ENCODE measurements at places on chromosomes 2 and 18. TPM values are rescaled to one million over a fixed set of nuclear protein-coding genes. Genes with fewer than 3 reads are reported as not detected.
A peak's percentile ranks its signal among the peaks of the same experiment; 100 is the strongest.

Gene HTRA2
- 81.0 TPM for total RNA-seq

Gene IL1RL2
- 0.33 TPM for total RNA-seq

Gene GATA6
- 0.11 TPM for total RNA-seq

Gene VIT
- total RNA-seq: not detected

Gene MARCHF7
- 92.3 TPM for total RNA-seq

DNA sequence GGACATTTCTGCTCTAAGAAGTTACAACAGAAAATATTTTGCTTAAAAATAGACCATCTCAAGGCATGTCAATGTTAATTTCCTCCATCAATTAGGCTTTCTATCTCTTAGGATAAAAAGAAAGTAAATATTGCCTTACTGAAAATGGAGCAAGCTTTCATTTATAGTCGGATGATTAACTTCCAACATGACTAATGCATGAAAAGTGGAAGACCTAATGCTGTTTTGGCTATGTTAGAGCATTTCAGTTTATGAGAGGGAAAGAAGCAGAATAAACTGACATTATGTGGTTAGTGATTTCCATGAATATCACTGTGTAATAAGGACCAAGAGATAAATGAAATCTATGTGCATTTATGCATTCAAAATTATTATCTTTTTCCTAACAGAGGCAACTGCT lies 475.2 kb upstream of the UBE2E3 start:
- H3K36me3 ChIP-seq: no peaks in the 10 kb centered on the region
- H3K4me1 ChIP-seq: no peaks in the 10 kb centered on the region
- DNase-seq: no peak
- no peak overlapping the region for H3K27ac ChIP-seq

DNA sequence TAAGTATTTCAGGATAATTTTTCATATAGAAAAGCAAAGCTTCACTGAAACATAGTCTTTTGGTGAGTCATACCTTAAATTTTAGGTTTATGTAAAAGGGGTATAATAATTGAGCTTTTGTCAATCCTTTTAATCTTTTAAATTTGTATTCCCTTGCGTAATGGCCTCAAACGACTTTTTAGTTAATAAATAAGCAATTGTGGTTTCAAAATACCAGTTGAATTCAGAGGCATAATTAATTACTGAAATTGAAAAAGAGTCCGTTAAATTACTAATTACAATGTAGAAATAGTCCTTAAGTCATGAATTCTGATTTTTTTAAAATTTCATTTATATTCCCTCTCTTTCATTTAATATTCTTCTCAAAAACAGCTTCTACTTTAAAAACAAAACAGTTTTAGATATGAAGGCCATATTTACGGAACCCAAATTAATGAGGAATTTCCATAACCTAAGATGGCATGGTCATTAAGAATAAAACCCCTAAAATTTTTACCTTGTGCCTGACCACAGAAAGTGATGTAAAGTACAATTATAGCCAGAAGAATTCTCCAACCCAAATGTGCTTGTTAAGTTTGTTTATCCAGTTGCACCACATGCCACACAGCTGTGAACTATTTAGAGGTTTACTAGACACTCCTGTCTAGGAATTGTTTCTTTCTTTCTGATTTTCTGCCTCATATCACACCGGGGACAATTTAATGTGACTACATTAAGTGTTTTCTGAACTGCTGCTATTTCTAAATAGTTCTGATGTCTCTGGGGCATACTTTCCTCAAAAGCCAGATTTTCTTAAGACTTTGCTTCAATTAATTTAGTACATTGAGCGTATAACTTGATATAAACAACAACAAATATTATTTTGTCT lies 60.7 kb upstream of the ITGA4 start:
- no peak for DNase-seq
- peaks cover 19% of the 10 kb centered on the region for H3K4me1 ChIP-seq
- no peak overlapping the region for H3K4me3 ChIP-seq
- H3K27me3 ChIP-seq: no peaks in the 10 kb centered on the region

DNA sequence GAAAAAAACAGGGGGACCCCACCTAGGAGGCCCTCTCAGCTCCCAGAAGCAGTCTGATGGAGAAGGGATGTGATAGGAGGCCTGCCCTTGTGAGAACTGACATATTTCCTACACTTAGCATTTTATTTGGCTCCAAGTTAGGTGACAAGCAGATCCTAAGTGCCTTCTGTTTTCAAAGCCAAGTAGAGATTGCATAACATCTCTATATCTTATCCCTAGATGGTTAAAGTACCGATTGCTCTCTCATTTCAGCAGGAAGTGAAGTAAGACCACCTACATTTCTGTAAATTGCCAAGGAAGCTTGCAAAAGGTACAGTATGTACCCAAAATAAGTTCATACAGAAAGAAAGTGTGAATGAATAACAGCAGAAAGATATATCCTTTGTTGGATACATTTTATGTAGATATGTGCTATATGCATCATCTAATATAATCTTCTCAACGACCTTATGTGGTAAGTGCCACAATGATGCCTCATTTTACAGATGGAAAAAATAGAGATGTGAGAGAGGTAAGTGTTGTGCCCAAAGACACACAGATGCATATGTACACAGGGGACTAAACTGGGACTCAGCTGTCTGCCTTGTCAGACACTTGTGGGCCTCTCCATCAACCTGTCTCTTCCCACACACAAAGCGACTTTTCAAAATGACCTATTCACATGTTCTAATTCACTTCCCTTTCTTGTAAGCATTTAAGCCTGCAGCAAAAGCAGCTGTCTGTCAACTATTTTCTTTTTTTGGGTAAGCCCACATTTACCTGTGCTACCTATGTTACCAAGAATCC lies 38.9 kb downstream of the DHRS9 start:
- H3K4me1 ChIP-seq: peaks cover 55% of the 10 kb centered on the region
- no peak overlapping the region for H3K27ac ChIP-seq
- no peaks in the 10 kb centered on the region for H3K36me3 ChIP-seq

DNA sequence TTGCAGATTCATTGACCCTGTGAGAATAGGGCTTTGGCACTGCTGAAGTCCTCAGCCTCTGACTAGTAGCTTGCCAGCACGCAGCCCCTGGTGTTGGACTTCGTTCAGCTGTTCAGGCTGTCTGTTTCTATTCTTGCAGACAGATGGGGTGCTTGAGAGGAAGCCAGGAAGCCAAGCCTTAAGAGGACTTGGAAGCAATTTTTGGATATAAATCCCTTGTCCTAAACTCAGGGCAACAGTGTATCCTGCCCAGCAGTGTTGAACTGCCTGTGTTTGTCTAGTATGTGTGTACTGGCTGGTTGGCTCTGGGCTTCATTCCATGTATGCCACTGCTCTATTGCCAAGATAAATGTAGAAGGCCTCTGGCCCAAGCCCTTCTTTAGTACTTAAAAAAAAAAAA lies 108.6 kb downstream of the COMMD1 start:
- H3K27me3 ChIP-seq: no peaks in the 10 kb centered on the region
- no peaks in the 10 kb centered on the region for H3K4me1 ChIP-seq
- H3K27ac ChIP-seq: no peak overlapping the region
- no peaks in the 10 kb centered on the region for H3K36me3 ChIP-seq
- H3K4me3 ChIP-seq: no peak overlapping the region

GRCh38 chr2:46435796-46436360 lies 43.5 kb upstream of the TMEM247 start:
- H3K36me3 ChIP-seq: no peaks in the 10 kb centered on the region
- no peak for DNase-seq
- H3K27ac ChIP-seq: no peak overlapping the region
- no peaks in the 10 kb centered on the region for H3K27me3 ChIP-seq

DNA sequence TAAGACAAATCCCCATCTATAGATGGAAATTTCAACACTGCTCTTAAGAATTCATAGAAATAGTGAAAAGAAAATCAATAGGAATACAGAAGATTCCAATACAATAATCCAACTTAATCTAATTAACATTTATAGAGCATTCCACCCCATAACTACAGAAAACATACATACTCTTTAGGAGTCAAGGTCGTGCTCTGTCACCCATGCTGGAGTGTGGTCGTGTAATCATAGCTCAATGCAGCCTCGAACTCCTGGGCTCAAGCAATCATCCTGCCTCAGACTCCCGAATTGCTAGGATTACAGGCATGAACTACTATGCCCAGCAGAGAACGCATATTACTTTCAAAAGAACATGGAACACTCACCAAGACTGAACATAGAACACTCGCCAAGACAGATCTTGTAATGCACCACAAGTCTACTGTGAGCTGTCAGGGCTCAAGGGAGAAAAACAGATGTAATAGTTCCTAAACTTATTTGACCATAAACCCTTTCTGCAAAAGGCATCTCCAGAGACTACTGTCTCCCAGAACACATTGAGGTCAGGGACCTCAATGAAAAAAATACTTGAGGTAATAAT lies 14.1 kb downstream of the MEMO1 start:
- no peak for DNase-seq
- peaks cover 39% of the 10 kb centered on the region for H3K4me1 ChIP-seq
- H3K27ac ChIP-seq: no peak overlapping the region
- H3K4me3 ChIP-seq: no peak overlapping the region
- no peaks in the 10 kb centered on the region for H3K36me3 ChIP-seq
- H3K27me3 ChIP-seq: no peaks in the 10 kb centered on the region

DNA sequence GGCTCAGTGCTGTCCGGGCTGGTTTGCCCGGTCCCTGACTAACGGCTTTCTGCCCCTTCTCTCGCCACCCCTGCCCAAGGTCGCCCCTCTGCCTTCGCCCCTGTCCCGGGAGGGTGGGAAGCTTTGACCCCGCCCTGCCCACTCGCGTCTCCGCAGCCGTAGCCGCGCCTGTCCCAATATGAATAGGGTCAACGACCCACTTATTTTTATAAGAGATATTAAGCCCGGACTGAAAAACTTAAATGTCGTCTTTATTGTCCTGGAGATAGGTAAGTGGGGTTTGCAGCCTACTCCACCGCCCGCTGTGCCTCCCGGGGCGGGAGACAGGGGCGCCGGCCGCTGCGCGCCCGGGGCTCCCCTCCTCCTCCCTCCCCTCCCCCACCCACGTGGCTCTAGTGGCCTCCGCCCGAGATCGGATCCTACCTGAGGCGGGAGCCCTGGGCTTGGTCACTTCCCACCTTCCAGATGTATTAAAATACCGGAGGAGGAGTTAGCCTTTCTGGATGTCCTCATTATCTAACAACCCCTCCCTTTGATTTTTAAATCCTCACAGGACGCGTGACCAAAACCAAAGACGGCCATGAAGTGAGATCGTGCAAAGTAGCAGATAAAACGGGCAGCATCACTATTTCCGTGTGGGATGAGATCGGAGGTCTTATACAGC lies 633 bp downstream of the NABP1 start:
- H3K36me3 ChIP-seq: peaks cover 15% of the 10 kb centered on the region
- H3K4me3 ChIP-seq: peak overlapping the region; percentile 82
- H3K4me1 ChIP-seq: peaks cover 75% of the 10 kb centered on the region
- H3K27ac ChIP-seq: peak overlapping the region; percentile 94
- peak; percentile 44 for DNase-seq

DNA sequence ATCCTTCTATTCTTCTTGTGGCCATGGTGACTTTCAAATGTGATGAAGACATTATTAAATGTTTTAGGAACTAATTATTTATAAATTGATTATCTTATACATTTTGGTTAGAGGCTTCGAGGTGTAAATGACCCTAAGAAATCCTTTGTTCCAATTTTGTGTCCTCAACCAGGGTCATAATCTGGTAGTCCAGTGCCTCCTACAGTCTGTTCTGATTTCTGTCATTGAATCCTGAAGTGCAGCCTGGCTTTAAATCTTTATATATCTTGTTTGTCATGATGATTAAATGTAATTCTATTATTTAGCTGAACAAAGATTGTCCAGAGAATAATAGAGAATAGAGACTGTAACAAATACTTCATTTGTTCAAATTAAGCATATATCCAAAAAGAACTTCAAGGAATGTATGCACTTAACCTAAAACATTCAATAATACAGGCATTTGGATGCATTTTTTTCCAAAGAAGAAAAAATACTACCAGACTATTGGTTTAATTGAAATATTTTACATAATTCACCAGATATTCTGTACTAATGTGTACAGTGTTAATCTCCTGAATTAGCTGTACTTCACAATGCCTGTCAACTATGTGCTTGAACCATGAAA lies 89.8 kb downstream of the PRPF40A start:
- H3K36me3 ChIP-seq: no peaks in the 10 kb centered on the region
- DNase-seq: no peak
- no peak overlapping the region for H3K4me3 ChIP-seq
- H3K27ac ChIP-seq: no peak overlapping the region
- H3K27me3 ChIP-seq: no peaks in the 10 kb centered on the region

All from CD8-positive, alpha-beta memory T cell (primary cell).